ENCODE measurements at places on chromosomes 2 and 18.

GRCh38 chr2:230938098-230938497, 13.1 kb upstream of the GPR55 start:
- no peak for DNase-seq

DNA sequence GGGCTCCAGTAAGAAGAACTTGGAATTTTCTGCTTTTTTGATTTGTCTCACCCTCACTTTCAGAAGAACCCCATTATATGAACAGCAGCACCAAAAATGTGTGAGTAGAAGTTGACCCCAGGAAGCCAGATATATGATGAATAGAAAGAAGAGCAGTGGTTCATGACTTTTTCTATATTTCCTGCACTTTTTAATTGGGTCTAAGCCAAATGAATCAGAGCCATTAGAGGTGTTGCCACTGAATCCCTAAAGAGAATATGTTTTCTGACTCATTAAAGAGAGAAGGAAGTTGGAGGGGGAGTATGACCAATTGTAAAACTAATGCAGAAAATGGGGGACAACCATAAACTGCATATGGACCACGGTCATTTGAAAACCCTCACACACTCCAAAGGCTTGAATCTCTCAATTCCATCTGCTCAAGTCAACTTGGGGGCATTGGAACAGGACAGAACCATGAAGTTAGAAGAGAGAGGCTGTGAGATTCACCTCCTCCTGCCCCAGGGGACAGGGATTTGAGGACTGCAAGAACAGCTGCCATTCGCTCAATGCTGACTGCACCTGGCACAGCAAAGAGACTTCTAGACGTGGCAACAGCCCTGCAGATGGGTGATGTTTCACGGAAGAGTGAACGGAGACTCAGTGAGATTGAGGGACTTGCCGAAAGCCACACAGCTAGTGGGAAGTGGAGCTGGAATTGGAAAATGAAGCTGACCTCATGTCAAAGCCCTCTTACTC, 3.0 kb downstream of the DAPL1 start:
- DNase-seq: no peak

GRCh38 chr18:46072959-46073358, 899 bp upstream of the PSTPIP2 start:
- DNase-seq: no peak

GRCh38 chr2:39213015-39213414, 30.8 kb downstream of the CDKL4 start:
- no peak for DNase-seq

DNA sequence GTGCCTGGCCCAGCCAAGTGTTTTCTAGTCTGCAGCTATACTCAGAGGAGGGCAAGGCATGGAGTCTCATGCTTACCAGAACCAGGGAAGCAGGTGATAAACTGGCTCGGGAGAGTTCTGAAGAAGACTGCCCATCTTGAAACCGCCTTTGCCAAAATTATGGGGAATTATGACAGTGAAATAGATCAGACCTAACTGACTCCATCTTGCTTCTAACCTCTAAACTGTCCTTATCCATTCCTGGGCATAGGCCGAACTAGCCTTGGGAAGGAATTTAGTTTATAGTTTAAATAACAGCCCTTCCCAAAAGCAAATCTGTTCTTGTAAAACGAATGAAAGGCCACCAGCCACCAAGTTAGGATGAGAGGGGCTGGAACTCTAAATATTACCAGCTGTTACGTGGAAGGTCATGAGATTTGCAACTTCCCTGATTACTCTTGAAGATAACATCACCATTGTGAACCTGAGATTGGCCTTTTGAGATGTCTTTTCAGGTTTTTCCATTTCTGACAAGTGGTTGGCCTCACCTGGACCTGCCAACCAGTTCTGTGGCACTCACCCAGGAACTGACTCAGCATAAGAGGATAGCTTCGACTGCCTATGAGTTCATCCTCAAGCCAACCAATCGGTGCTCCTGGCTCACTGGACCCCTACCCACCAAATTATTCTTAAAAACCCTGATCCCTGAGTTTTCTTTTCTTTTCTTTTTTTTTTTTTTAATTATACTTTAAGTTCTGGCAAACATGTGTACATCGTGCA, 23.4 kb downstream of the CHCHD5 start:
- DNase-seq: no peak

DNA sequence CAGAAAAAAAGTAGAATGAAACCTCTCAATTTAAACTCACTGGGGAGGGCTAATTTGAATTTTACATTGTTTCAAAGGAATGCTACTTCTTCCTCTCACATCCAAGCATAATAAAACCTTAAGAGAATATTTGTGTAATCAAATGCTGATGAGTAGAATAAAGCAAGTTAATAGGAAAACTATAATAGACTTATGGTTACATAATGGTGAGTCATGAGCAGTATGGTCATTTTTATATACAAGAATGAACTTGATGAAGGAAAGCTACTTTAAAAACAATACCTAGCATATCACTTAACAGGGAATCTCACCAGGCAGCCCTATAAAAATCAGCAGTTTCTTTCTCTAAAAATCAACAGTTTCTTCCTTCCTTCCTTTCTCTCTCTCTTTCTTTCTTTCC, 80.3 kb downstream of the VSNL1 start:
- no peak for DNase-seq

DNA sequence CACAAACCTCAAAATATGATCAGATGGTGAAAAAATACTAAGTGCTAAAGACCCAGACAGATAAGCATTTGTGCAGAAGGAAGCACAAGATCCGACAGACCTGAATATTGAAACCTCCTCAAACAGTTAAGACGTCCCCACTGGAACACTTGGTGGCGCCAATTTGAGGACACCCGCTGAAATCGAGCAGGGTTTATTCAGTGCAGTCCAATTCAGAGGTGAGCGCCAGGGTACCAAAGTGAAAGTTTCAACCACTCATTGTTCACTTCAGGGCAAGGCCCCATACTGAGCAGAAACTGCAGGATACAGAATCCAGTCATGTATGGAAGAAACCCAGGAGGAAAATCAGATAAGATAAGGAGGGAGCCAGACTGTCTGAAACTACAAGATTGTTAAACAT, 417.6 kb downstream of the LRRTM4 start:
- no peak for DNase-seq

GRCh38 chr18:31721601-31722000, 37.2 kb upstream of the B4GALT6 start:
- no peak for DNase-seq

- DNase-seq: no peak
Measured at GRCh38 chr2:198452327-198452726, 647.9 kb downstream of the PLCL1 start.

DNA sequence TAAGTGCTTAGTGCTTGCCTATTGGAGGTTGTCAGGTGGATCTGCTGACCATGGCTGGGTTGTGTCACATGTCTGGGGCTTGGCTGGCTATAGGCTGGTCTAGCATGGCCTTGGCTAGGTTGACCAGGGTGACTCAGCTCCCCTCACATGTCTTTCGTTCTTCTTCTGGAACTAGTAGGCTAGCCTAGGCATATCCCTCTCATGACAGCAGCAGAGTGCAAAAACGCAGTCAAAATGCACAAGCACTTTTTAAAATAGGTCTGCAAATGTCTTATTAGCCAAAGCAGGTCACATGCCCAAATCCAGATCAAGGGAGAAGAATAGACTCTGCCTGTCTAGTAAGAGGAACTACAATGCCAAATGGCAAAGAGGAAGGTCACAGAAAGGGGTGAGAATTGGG, 179.7 kb upstream of the ACVR2A start:
- DNase-seq: no peak

Measured in activated T-cell treated with anti-CD3 and anti-CD28 coated beads for 4 hours (primary cell).